ENCODE measurements at places on chromosomes 4 and X.
A peak's percentile ranks its signal among the peaks of the same experiment; 100 is the strongest.

- DNase-seq = peak; percentile 69
These were observed 155.7 kb downstream of the CHIC2 start for GRCh38 chr4:53908661-53909078.

DNA sequence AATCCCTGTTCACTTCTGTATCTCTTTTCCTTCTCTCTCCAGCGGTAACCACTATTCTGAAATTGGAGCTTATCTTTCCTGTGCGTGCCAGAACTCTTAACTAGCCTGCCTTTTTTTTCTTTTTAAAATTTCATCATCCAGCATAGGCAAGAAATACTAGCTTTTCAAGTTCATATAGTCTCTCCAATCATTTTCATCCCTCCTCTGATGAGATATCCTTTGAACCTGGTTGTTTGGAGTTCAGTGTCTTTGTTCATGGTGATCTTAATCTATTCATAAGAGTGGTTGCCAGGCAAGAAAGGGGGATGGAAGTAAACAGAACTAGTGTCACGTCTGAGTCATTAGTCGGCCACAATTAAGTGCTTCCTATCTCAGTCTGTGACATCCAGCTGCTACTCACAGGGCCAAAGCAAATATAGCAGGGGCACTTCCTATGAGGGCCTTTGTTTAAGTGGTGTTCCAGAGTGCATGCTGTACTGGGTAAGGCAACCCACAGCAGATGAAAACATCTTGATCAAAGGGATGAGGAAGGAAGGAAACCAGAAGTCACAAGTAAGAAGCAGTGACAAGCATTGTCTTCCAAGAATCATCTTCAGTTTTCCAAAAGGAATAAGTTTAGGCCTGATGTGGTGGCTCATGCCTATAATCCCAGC lies 56.4 kb upstream of the XIAP start:
- DNase-seq = no peak

- DNase-seq = no peak
These were observed 145.8 kb downstream of the KLHL4 start for GRCh38 chrX:87663421-87663820.

GRCh38 chrX:125029131-125029530 lies 290.5 kb upstream of the TEX13C start:
- DNase-seq = no peak

DNA sequence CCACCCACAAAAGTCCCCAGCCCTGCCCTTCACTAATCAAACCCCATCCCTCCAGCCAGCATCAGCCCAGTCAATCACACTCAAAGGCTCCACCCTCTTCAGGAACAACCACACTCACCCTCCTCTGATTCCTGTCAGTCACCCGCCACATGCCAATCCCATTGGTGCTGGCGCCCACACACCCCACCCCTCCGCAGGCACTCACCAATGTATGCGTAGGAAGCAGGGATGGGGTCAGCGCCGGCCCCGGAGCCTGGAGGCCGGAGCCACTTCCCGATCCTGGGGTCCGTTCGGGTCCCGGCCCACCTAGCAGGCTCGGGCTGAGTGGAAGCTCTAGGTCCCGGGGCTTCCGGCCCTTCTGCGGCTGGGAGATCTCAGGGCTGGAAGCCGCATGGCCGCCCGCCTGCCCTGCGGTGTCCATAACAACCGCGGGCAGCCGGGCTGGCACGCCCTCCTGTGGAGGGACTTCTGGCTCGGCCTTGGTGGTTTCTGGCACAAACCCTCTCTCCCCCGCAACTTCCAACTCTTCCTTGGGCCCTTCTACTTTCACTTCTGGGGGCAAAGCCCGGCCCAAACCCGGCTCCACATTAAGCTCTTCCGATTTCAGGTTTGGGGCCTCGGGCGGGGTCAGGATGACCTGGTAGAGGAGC lies 7.9 kb upstream of the CFP start:
- DNase-seq = no peak

DNA sequence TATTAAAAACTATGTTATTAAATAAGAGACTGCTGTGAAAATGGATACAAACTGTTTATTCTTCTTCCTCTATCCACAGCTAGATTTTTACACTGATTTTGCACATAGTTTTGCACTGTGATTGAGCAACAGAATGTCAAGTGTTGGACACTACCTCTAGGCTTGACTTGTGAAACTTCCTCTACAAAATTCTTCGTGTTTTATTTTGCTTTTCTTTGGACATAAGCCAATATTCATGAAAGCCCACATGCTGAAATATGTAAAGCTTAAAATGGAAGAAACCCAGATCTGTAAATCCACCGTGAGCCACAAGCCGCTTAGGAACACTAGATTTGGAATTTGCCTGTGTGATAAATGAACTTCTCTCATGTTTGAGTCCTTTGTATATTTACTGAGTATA lies 849.4 kb downstream of the FSTL5 start:
- no peak for DNase-seq

DNA sequence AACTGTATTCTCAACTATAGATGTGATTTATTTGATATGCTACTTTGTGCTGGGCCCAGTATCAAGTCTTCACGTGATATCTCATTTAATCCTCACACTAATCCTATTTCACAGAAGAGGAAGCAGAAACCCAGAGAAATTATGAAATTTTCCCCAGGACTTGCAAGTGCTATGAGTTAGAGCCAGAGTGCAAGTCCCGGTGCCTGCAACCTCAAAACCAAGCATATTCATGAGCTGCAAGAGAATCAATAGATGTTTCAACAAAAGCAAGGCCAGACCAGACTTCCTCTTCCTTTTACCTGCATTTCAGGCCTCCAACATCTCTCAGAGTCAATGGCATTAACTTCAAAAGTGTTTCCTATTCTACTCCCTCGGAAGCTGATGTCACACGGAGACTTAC lies 92.2 kb upstream of the GATB start:
- no peak for DNase-seq

DNA sequence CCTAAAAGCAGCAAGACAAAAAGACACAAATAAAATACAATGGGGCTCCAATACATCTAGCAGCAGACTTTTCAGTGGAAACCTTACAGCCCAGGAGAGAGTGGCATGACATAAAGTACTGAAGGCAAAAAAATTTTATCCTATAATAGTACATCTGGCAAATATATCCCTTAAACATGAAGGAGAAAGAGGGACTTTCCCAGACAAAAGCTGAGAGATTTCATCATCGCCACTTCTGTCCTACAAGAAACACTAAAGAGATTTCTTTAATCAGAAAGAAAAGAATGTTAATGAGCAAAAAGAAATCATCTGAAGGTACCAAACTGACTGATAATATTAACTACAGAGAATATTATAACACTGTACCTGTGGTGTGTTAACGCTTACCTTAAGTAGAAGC lies 86.4 kb downstream of the ANKRD17 start:
- DNase-seq = no peak

GRCh38 chrX:153692611-153693156 lies 5.0 kb downstream of the SLC6A8 start:
- no peak for DNase-seq

- DNase-seq = no peak
These were observed 973.3 kb downstream of the PCDH18 start for GRCh38 chr4:136558940-136559494.

DNA sequence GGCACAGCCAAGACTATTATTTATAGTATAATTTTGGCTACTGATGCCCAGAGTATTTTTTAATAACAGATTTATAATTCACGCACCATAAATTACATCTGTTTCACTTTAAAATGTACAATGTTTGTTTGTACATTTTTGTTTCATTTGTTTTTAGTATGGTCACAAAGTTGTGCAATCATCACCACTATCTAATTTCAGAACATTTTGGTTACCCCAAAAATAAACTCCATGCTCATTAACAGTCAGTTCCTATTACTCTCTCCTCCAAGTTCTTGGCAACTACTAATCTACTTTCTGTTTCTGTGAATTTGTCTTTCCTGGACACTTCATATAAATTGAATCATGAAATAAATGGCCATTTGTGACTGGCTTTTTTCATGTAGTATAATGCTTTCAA lies 176.7 kb downstream of the SH3BGRL start:
- no peak for DNase-seq

GRCh38 chr4:156705311-156705710 lies 266.3 kb downstream of the PDGFC start:
- no peak for DNase-seq

- no peak for DNase-seq
These were observed 946.6 kb downstream of the STIM2 start for GRCh38 chr4:27807207-27807606.

- no peak for DNase-seq
These were observed 58.4 kb downstream of the NELFA start for GRCh38 chr4:1950369-1950768.

GRCh38 chrX:125710403-125711062 lies 390.9 kb downstream of the TEX13C start:
- no peak for DNase-seq

- no peak for DNase-seq
These were observed 70.9 kb downstream of the HS6ST2 start for GRCh38 chrX:132887569-132887968.

DNA sequence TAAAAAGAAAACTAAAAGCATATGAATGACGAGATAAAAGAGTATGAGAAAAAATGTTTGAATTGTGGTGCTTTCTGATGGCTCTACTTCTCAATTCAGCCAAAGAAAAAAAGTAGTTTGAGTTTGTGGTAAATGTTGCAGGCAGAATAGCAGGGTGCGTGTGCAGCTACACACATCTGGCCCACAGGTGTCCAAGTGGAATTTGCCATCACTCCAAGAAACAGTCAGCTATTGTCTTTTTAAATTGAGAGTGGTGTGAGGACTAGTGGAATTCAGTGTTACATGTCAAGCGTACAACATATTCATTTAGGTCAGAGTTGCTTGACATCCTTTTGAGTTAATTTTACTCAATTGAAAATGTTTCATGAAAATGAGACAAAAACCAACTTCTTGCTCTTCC lies 424.8 kb upstream of the MAD2L1 start:
- DNase-seq = no peak

DNA sequence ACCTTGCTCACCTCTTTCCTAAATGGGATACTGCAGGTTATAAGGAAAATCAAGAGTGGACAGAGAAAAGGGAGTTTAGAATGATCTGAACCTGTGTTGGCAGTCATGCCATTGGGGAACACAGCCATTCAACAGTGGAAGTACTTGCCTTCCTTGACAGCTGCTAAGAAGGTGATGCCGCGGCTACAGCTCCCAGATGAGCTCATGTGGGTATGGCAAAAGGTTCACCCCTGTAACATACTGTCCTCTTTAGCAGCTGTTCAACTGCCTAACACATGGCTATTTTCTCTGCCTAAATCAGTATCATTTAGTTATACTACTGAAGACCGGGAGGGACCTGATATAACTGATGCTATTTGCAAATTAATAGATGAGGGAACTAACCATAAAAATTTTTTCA lies 76.8 kb downstream of the DCHS2 start:
- no peak for DNase-seq

DNA sequence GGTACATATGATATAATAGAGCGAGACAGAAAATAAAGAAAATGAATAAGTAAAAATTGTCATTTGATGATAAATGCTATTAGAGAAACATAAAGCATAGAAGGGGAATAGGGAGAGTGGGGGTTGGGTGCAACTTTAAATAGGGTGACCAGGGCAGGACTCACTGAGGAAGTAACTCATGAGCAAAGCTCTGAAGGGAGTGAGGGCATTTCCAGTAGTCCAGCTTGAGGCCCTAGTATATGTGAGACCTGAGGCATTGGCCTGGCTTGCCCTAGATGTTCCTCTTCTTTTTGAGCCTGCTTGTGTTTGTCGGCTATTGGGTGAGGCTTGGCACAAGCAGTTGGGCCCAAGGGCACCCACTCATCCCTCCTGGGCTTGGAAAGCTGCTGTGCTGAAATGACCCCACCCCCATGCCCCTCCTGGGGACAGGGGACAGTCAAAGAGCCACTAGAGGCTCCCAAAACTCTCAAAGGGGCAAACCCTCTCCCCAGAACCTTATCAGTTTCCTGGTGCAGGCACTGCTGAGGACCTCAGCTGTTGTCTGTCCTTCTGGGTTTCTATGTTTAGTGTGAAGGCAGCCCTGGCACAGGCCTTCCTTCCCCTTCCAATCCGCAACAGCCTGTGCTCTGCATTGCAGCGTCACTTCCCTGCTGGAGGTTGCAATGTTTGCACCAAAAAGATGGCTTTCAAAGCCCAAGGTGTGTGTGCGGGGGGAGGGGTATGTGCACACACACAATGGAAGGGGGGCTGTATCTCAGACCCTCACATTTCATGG lies 40.1 kb downstream of the APLN start:
- DNase-seq = no peak

DNA sequence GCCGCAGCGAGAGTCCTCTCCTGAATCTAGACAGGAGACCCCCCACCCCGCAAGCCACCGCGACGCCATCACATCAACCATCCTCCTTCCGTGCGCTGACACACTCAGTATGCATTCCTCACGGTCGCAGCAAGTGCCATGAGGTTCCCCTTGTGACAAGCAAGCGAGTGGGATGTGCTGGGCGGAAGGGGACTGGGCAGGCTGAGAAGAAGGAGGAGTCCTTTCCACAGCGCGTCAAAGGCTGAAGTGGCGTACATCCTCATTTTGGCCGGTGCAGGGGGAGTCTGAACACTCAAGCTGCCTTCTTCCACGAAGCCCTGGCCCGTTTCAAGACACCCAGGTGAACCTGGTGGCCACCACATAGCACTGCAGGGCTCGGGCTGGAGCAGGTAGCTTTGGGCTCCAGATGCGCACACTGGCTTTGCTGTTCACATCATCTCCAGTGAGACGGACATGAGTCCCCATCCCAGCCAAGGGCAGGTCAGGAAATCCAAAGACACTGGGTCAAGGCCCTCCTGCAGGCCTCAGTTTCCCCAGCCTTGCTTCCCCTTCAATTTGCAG lies 30.4 kb downstream of the CCNQ start:
- DNase-seq = no peak

DNA sequence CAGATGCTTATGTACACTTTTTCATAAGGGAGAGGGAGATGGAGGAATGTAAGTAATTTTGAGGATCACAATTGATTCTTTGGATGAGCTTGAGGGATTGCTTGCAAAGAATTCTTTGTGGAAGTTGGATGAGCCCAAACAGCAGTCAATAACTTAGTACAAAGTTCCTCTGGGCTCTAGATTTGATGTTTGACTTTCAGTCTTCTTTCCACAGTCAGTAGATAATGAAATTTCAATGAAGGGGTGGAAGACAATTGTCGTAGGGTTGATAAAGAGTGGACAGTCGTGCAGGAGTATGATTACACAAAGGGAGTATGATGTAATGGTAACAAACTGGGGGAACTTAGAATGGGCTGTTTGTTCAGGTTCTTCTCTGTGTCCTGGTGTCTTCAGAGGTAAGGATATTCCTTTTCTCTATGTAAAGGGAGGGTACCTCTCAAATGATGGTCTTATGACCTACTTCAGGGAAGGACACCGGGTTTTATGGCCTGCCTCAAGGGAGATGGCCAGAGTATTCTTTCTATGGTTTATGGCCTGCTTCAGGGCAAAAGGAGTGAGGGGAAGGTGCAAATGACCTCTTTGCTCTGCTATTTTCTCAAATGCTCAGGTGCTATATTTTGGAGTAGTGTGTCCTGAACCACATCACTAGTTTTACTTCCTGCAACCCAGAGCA lies 1.7 kb upstream of the ABRAXAS1 start:
- no peak for DNase-seq

Measured in left lobe of liver (tissue), 2 donors.